CD4-positive, alpha-beta T cell treated with Interleukin-4 for 4 hours (primary cell): ENCODE measurements at places on chromosomes 5 and 9.

DNA sequence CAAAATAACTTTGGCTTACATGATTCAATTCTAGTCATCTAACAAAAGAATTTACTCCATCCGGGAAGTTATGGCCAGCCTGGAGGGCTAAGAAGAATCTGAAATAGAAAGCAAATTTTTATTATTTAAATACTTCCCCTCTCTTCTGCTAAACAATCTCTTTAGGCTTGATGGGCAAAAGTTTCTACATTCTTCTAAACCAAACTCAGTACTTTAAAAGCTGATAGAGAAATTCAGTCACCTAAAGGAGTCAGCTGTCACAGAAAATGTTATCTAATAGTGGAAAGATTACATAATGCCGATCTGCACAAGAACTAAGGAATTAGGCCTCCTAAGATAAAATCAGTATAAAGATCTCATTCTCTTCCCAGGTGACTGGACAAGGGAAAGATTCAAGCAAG lies 32.4 kb downstream of the GNAQ start:
- DNase-seq: no peak

GRCh38 chr5:1685066-1685465 lies 114.6 kb downstream of the MRPL36 start:
- DNase-seq: no peak

GRCh38 chr5:96113170-96113939 lies 151.7 kb upstream of the ELL2 start:
- DNase-seq: no peak

DNA sequence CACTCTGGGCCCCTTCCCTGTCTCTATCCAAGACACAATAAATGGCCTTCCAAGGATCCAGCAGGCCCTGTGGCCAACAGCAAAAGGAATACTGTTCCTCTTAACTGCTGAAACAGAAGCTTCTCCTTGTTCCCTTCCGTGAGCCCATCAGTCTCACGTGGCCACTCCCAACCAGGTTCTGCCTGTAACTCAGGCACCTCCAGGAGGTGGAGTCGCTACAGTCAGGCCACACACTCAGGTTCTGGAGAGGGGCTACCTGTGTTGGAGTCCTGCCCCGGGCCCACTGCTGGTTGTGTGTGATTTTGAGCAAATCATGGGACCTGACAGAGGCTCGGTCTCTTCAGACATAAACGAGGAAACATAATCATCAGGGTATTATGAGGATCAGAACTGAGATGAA lies 10.3 kb downstream of the FAT2 start:
- DNase-seq: no peak

DNA sequence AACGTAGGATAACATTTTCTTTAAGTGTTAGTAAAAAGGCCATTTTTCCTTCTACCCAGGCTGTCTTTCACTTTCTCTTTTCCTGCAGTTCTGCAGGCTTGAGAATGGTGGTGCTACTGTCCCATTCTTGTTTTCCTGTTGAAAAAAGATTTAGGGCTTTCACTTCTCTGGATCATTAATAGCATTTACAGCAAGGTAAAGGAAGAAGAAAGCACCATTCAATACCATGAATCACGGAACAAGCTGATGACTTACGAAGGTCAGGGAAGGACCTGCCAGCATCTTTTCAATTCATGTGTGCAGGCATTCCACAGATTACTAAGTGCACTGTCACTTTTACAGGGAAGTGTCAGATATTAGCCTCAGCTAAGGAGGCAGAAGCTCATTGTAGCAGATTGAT lies 292.8 kb downstream of the YTHDC2 start:
- no peak for DNase-seq

DNA sequence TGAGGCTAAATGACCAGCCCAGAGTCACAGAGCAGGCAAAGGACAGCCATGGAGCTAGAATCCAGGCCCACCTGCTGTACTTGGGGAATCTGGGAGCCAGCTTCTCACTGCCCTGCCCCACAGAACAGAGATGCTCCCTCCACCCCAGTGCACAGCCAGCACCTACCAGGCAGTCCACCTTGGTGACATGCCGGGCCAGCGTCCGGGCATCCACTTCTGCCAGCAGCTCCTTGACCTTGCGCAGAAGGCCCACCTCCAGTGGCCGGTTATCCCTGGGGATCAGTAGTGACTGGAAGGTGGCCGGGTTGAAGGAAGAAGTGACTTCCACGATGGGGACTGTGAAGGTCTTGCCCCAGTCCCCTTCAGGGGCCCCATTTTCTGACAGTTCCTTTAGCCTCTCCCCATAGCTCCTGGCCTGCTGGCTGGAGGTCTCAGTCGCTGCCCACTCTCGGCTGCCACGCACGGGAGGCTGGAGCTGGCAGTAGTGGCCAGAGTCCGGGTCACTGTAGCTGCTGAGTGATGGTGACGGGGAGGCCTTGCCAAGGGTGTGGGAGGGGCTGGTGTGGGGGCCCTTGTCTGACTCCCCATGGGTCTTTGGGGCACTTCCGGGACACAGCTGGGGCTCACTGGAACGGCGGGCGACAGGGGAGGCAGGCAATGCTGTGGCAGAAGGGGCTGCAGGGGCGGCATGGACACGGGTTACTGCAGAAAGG lies 9.5 kb upstream of the TOR2A start:
- DNase-seq: no peak
